ENCODE measurements at places on chromosomes 1 and 21. TPM values are rescaled to one million over a fixed set of nuclear protein-coding genes. Genes with fewer than 3 reads are reported as not detected.

DDR2 gene
- 28.0 TPM for total RNA-seq

ATG4C gene
- 11.3 TPM for total RNA-seq

TLR5 gene
- total RNA-seq = 2.2 TPM

DIO1 gene
- not detected for total RNA-seq

ARHGAP30 gene
- total RNA-seq = 8.1 TPM

Measured in mucosa of descending colon (tissue), 3 donors.